ENCODE measurements at places on chromosomes 6 and 20. TPM values are rescaled to one million over a fixed set of nuclear protein-coding genes. Genes with fewer than 3 reads are reported as not detected.

CPNE5 gene
- 0.66 TPM for total RNA-seq

USP49 gene
- total RNA-seq: 4.6 TPM

BPI gene
- not detected for total RNA-seq

SLC22A2 gene
- total RNA-seq: not detected

KHDRBS2 gene
- total RNA-seq: not detected

TMEM244 gene
- total RNA-seq: not detected

UCKL1 gene
- total RNA-seq: 26.7 TPM

LPA gene
- total RNA-seq: not detected

PRICKLE4 gene
- 4.8 TPM for total RNA-seq

ANGPT4 gene
- total RNA-seq: 10.2 TPM

DDO gene
- 1.3 TPM for total RNA-seq

OXT gene
- total RNA-seq: not detected

MCHR2 gene
- not detected for total RNA-seq

PARD6B gene
- 1.9 TPM for total RNA-seq

LY6G6F gene
- not detected for total RNA-seq

Measured in subcutaneous adipose tissue (tissue), 4 donors.